Astrocyte (in vitro differentiated cells and primary cell): ENCODE measurements at places on chromosomes 12 and 14. TPM values are rescaled to one million over a fixed set of nuclear protein-coding genes. Genes with fewer than 3 reads are reported as not detected.

RPL10L gene
- not detected in 2 replicates for total RNA-seq

- peak; percentile 39 for DNase-seq
Measured at GRCh38 chr12:65597527-65597926, 226.8 kb upstream of the HMGA2 start.

DNA sequence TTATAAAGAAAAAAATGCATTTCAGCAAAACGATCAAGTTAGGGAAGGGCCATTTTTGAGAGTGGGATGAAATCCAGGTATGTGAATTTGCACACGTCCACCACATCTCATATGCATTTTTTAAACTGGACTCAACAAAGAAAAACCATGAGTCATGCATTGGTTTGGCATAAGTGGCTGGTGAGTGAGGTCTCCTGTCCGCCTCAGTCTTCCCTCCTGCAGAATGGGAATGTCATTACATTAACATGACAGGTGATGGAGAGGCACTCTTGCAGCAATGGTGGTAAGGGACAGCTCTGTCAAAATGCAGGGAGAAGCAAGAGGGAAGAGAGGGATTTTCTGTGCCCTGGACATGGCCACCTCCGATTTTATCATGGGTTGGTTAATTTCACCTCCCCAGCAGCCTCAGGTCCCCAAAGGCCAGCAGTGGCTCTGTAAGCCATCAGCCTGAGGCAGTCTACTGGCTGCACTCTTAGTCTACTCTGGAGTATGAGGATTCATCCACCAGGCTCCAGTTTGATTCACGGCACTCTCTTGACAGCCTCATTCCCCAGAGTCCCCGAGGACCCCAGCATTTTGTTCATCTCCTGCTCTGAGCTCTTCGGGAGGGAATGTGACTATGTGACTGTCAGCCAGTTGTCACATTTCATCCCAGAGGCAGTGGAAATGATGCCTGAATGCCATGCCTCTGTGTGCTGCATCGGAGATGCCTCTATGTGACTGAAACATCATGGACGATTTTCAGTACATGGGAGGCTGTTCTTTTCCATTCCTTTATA, 17.1 kb upstream of the PWP1 start:
- no peak for DNase-seq

GRCh38 chr14:35861204-35861868, 35.2 kb downstream of the BRMS1L start:
- DNase-seq, result no peak

TRHDE gene
- total RNA-seq, result 0.87 and 1.4 TPM in 2 replicates

GRCh38 chr14:100472094-100472455, 115.1 kb downstream of the BEGAIN start:
- no peak for DNase-seq

TSHR gene
- not detected in 2 replicates for total RNA-seq

DNA sequence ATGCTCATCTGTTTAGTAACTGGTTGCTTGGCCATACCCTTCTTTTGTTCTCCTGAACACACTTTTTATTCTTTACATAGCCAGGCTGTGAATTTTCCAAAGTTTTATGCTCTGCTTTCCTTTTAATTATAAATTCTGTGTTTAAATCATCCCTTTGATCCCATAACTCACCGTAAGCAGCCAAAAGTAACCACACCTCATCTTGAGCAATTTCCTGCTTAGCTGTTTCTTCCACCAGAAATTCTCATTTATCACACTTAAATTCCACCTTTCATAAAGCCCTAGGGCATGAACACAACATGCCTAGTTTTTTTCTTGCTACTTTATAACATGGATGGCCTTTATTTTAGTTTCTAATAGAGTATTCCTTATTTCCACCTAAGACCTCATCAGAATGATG, 510.7 kb downstream of the C12orf50 start:
- DNase-seq, result peak; percentile 82

- no peak for DNase-seq
Measured at GRCh38 chr14:93857500-93858283, 69.4 kb upstream of the PRIMA1 start.

DNA sequence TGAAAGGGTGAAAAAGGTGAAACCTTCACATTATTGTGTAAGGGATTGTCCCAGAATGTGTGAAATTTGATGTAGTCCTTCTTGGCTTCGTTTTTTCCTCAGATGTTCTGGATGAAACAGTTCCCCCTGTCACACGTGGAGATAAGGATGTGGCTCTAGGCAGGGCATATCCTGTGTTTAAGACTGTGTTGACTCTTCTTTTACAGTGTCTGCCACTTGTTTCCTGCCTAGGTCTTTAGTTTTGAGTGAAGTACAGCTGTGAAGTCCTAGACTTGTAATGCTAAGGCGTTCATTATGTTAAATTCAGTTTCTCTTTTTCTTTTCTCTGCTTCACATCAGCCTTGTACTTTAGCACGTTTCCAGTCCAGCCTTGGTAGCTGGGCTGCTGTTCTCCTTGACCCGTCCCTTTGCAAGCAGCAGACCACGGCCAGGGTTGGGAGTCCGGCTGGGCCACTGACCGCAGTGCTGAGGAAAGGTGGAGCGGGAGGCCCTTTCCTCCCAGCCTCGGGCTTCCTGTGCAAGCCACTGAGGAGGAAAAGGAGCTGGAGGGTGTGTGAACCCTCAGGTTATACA, 59.1 kb downstream of the RASSF3 start:
- DNase-seq, result no peak

IL23A gene
- total RNA-seq, result 0.32 TPM in 1 of 2 replicates, not detected in the other

DNA sequence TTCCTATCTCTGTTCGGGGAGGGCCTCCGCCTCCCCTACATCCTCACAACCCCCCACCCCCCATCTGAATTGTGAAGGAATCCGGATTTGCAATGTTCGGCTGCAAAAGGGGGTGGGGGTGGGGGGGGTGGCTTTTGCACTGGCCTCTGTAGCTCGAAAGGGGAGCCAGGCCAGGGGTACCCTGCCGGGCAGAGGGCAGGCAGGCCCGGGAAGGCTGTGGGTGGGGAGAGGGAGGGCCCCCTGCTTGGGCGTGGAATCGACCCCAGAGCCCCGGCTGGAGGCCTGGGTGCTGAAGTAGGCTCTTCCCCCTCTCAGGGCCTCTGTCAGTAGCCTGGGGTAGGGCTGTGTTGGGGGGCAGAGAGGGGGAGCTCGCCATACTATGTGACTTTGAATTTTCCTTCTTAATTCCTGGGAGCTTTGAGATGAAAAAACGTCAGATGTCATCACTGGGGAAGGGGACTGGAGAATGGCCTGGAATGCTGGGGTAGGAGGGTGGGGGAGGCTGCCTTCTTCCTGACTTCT, 1.1 kb downstream of the LRP1 start:
- DNase-seq, result no peak

OAS2 gene
- total RNA-seq, result 94.2 and 132 TPM in 2 replicates

- no peak for DNase-seq
Measured at GRCh38 chr12:66768293-66768692, 89.4 kb upstream of the GRIP1 start.

DNA sequence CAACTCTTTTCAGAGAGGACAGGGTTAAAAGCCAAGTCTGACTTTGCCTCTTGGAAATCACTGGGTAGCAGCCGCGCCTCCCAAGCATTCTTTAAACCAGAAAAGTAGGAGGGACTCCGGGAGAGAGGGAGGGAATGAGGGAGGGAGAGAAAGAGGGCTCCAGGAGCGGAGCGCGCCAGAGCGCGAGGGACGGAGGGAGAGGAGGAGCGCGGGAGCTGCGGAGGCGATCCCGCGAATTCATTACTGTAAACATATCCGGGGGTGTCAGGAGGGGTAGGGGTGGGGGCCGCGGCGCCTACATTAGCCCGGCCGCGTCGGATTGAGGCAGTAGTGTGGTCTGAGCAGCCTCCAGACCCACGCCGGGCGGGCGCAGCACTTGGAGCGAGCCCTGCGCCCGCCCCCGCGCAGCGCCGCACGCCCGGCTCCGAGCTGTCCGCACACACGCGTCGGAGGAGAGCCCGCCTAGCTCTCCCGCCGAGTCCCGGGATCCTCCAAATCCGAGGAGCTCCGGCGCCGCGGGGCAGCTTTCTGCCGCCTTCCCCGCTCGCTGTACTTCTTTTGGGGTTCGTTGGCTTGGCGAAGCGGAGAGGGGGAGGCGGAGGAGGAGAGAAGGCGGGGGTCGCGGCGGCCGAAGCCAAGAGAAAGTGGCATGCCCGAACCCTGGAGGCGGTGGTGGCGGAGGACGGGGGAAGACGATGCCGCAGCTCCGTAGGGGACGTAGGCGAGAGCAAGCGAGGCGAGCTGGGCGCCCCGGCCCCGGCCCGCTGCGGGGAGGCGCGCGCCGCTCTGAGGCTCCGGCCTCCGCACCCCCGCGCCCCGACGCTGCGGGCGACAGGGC, 3.3 kb downstream of the FLRT2 start:
- peak; percentile 78 for DNase-seq
